Colonic mucosa (tissue), 4 donors: ENCODE measurements at places on chromosomes 6 and 20. TPM values are rescaled to one million over a fixed set of nuclear protein-coding genes. Genes with fewer than 3 reads are reported as not detected.
A peak's percentile ranks its signal among the peaks of the same experiment; 100 is the strongest.

- no peak for DNase-seq
Measured at GRCh38 chr6:52801188-52801841, 2.3 kb downstream of the GSTA1 start.

Gene C20orf96
- total RNA-seq = 7.9 TPM

DNA sequence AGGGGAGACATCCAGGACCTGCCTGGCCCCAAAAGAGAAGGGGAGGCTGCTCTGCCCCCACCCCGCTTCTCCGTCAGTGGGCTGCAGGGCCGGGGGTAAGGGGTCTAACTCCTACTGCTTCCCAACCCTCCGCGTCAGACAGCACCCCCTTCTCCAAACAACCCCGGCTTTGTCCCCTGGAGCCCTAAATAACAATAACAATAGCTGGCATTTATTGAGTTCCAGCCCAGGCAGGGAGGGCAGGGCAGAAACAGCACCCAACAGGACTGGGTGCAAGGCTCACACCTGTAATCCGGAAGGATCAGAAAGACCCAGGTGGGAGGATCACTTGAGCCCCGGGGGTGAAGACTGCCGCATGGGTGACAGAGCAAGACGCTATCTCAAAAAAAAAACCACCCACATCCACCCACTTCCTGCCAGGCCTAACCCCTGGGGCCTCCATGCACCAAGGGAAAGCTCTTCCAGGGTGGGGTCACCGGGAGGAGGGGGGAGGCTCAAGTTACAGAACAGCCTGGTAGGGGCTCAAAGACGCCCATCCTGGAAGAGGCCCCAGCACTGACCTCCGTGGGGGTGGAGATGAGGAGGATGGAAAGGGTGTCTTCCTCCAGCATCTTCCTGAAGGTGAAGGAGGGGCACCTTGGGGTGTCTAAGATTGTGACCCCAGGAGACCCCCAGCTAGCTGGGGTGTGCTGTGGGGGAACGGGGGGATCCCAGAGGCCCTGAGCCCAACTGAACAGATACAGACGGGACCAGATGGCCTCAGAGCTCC, 1.3 kb upstream of the FNDC11 start:
- DNase-seq = no peak

DNA sequence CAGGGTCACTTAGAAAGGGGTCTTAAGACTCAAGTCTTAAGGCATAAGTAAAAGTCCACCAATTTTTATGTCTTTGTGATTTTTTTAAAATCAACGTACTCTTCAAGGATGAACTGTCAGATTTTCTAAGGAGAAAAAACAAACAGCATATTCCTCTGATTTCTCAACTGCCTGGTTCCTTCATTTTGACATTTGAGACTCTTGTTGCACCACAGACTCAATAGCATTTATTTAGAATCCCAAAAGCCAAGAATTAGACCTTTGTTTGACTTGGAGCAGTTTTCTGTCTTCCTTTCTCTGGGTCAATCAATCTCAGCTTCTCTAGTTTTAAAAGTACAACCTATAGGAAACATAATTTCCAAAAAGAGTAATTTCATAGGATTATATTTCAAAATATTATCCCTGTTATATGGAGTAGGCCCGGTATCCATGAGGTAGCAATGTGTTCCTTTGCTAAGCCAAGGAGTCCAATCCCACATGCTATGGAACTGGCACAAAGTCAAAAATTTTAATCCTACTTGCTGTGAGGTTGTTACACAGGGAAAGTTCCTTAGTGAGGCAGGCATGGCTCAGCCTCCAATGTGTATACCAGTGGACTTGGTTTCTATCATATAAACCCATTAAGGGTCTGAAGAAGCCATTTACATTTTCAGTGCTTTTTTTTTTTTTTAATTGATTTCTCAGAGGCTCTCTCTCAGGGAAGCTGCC, 405.7 kb downstream of the KIF16B start:
- DNase-seq = no peak

GRCh38 chr6:142935553-142936517, 9.1 kb downstream of the HIVEP2 start:
- no peak for DNase-seq

DNA sequence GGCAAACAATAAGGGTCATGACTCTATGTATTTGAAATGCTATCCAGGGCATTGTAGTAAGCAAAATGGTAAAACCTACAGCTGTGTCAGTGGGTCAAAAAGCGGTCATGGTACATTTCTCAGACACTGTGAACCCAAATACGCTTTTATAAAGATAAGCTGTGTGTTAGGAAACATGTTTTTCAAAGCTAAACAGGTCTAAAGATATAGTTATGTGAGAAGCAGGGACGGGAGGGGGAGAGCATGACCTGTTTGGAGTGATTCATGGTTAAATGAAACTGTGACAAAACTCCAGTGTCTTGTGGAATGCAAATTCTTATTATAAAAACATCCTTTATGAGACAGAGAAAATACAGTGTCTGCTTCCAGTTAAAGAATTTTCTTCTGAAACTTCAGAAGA, 205.4 kb upstream of the BMP2 start:
- DNase-seq = no peak

Gene ACSS1
- total RNA-seq = 29.0 TPM

DNA sequence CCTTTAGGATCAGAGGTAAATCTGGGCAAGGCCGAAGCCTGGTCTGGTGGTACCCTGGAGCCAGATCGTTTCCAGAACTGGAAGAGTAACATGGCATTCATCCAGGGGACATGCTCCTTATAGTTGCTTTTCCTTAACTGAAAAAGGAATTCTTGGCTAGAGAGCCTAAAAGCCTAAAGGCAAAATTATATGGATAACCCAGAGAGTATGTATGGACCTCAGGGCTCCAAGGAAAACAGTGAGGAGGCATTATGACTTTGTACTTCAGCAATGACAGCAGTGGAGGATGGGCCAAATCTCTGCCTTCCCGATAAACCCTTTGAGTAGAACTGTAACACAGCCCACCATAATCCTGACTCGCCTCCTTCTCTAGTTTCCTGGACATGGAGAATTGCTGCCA, 29.3 kb downstream of the ARHGAP18 start:
- no peak for DNase-seq

DNA sequence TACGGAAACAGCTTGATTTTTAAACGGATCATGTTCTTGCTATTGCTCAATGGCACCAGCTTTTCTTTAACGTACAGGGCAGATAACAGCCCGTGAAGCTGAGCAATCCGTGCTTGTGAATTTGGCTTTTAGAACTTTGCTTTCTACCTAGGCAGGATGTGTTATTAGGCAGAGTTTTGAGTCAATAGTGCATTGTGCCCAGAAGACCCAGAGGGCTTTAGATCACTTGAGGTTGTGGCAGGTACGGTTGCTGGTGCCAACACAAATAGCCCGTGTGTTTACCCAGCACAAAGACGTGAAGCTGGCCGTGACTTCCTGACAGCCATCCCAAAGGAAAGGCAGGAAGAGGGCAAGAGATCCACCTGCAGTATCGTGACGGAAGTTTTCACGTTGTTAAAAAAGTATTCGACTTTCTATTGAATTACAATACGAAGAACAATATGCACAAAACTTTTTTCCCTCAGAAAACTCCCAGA, 117.4 kb upstream of the FRMD1 start:
- DNase-seq = peak; percentile 81

DNA sequence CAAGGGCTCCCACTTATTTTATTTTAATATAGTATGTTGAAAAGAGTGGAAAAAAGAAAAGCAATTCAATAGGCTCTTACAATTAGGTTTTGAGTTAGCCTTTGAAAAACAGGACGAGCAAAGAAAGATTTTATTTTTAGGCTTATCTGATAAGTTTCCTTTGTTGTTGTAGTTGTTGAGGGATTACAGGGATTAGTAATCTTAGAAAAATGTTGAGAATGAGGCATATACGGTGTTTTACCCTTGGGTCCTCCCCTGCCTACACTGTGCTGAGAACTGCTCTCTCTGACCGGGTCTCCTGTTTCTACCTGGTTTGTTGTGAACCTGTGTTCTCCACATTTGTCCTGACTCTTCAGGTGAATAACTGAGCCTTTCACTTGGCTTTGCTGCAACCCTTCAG, 16.7 kb downstream of the TRAPPC3L start:
- no peak for DNase-seq

DNA sequence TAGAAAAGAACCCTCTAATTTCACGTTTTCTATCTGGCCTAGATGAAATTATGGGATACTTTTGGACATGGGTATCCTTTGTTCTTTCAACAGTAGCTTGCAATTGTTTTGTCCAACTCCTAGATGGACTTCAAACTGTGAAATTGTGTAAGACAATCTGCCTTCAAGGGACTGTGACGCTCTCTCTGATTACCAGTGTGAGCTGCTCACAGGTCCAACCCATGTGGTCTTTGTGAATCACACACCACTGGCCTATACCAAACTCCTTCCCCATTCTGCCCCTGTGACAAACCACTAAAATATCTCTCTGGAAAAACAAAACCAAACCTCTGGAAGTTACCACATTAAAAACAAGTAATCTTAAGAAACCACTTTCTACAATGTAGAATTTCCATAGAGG, 59.5 kb downstream of the NINL start:
- DNase-seq = no peak

GRCh38 chr6:56580271-56580670, 62.4 kb downstream of the DST start:
- no peak for DNase-seq

- peak; percentile 12 for DNase-seq
Measured at GRCh38 chr20:1345030-1345755, 16.3 kb upstream of the SDCBP2 start.

GRCh38 chr6:169866668-169867521, 115.5 kb downstream of the ERMARD start:
- no peak for DNase-seq

DNA sequence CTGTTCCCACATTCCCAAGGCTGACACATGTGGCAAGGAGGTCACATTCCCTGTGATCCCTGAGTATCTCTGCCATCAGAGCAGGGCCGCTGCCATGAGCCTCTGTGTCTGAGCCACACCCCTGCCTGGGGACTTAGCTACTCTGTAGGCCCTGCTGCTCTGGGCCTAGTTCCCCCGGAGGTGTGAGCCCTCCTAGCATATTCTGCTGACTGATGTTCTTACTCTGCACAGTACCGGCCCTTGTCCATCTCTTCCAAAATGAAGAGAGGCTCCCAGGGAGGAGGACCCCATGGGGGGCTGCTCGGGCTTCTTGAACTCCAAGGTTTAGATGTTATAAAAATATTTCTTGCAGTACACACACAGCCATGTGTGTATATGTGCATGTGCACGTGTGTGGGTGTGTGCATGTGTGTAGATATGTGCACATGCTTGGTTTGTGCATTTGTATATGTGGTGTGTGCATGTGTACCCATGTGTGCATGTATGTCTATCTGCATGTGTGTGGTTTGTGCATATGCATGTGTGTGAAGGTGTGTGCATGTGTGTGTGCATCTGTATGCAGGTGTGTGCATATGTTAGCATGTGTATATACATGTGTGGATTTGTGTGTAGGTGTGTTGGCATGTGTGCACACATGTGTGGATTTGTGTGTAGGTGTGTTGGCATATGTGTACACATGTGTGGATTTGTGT, 101.2 kb downstream of the ERMARD start:
- peak; percentile 12 for DNase-seq

Gene HM13
- 107 TPM for total RNA-seq

Gene C20orf141
- total RNA-seq = not detected
